Tibial nerve (tissue), 4 donors: ENCODE measurements at places on chromosomes 16 and 17. TPM values are rescaled to one million over a fixed set of nuclear protein-coding genes. Genes with fewer than 3 reads are reported as not detected.

DNA sequence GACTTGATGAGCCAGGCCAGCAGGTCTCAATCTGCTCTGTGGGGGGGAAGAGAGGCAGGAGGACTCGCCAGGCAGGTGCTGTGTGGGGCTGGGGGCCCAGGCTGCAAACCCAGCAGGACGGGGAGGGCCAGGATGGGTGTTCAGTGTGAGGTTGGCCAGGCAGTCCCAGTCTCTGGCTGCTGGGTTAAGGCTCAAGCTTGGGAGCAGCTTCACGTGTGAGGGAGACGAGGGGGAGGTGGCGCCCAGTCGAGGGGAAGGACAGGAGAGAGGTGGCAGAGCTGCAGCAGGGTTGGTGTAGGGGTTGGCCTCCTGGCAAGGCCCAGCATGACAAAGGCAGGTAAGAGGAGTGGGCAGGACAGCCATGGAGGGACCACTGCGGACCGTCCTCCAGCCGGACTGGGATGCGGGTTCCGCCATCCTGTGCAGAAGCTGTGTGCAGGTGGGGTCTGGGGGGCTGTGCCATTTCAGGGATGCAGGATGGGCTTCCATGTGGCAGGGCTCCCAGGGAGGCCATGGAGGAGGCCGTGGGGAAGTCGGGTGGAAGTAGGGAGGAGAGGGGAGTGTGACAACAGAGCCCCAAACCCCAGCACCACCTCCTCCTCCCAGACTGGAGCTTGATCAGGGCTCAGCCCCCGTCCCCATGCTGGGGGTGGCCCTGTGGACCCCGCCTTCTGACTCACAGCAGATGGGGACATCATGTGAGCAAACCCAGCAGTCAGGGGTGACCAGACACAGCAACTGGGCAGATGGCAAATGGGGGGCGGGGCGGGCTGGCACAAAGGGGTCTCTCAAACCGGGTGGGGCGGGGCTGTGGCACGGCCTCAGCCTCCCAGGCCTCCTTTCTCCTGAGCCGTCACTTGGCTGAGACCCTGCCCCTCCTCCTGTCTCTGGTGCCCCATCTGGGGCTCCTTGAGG, 2.8 kb downstream of the ADGRG1 start:
- DNase-seq, result no peak

DNA sequence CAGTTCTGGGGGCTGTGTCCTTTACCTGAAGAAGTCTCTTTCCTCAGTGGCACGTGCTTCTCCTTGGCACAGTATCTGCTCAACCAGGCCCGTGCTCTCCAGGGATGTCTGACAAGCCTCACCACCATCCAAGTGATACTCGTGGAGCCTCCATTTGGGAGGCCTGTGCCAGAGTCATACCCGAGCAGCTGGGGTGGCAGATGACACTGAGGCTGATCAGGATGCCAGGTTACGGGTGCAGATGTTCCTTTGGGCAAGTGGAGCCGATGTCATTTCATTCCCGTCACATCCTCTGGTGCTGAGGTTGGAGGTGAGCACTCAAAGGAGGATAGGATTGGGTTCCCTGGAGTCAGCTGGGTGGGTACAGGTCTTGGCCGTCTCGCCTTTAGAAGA, 87.2 kb downstream of the KSR1 start:
- no peak for DNase-seq

DNA sequence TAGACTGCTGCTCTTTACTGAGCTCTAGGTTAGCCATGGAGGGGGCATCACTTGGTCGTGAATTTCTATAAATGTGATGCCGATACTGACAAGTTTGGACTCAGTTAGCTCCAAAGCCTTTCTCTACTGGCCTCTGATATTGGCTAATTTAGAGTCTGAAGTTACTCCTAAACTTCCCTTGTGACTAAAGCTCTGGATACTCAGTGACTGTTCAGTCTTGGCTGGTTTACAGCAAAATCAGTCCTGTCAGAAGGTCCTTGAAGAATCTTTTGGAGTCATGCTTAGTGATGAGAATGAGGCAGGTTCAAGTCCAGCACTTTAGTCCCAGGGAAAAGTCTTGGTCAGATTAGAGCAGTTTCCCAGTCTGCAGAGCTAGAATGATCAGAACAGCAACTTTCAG, 197.5 kb upstream of the HS3ST4 start:
- no peak for DNase-seq

DNA sequence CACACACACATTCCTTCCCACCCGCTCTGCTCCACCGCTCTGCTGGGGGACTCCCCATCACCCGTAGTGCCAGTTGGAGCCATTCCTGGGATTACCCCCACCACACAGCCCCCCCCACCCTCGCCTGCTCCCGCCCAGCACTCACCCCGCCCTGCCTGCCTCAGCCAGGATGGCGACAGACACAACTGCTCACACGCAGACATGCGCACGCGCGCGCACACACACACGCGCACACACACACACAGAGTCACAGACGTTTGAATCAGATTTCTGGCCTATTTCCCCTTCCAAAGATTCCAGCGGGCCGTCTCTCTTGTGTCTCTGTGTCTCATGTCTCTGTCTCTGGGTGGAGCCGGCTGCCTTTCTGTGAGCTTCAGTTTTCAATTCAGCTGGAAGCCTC, 4.4 kb downstream of the CACNA1G start:
- DNase-seq, result peak; percentile 66

DNA sequence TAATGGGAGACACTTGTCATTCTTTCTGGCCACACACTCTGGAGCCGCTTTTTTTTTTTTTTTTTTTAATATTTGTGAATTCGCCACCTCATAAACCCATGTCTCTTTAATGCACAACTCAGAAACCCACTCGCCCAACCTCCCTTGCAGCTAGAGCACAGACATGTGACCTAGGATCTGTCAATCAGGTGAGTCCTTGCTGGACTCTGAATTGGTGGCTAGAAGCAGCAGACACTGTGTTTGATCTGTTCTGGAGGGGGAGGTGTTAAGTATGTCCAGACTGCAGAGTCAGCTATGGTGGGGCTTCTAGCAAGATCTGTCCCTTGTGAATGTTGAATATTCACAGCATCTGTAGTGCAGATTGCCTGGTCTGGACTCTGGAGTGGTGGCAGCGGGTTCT, 112.1 kb downstream of the PRKCB start:
- no peak for DNase-seq

DNA sequence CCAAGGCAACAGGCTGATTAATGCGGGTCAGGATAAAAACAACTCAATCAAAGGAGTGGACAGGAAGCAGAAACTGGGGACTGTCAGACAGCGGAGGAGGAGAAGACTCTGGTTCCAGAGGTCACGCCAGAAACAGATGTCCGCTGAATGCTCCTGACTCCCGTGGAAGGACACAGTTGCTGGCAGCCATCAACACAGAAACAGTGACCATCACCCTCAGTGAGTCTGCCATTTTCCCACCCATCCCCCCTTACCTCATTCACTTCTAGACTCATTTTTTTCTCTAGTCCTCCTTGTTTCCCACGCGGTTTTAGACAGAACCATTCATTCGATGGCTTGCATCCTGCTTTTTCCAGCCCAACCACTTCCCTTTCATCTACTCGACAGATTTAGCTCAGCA, 40.9 kb downstream of the DHRS7C start:
- no peak for DNase-seq

DNA sequence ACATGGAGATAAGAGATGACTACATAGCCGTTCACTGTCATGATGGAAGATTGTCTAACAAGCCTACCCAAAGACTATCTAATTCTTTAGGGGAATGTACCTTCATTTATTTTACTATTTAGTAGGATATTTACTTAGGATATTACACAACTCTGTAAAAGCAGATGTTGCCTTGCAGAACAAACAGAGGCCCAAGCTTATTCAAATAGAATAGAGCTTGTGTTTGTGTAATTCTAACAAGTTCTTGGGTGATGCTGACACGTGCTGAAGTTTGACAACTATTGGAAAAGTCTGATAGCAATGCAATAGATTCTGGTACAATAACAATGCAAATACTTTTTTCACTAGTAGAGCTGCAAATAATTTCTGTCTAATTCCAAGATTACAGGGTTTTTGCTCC, 447.6 kb downstream of the TOX3 start:
- no peak for DNase-seq

- DNase-seq, result no peak
Observed at GRCh38 chr17:67676305-67676704, 41.4 kb upstream of the NOL11 start.

- no peak for DNase-seq
Observed at GRCh38 chr17:78006338-78006737, 47.8 kb downstream of the TNRC6C start.

SOX9 gene
- 14.7 TPM for total RNA-seq

ZNF18 gene
- total RNA-seq, result 18.4 TPM

KCNJ16 gene
- 22.2 TPM for total RNA-seq

SYCE1L gene
- not detected for total RNA-seq

MTHFSD gene
- total RNA-seq, result 24.3 TPM

PPP1R27 gene
- total RNA-seq, result 2.6 TPM

UTS2R gene
- total RNA-seq, result not detected

SLC5A11 gene
- total RNA-seq, result not detected
